Naive thymus-derived CD4-positive, alpha-beta T cell (primary cell): ENCODE measurements at places on chromosomes 3 and 15. TPM values are rescaled to one million over a fixed set of nuclear protein-coding genes. Genes with fewer than 3 reads are reported as not detected.

DNA sequence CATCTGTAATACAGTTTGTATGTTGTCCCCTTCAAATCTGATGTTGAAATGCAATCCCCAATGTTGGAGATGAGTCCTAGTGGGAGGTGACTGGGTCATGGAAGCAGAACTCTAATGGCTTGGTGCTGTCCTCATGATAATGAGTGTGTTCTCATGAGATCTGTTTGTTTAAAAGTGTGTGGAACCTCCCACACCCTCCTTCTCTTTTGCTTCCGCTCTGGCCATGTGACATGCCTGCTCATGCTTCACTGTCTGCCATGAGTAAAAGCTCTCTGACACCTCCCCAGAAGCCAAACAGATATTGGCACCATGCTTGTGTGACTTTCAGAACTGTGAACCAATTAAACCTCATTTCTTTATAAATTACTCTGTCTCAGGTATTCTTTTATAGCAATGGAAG, 794.0 kb upstream of the CFAP20DC start:
- H3K4me1 ChIP-seq = peaks cover 11% of the 10 kb centered on the region
- no peak for DNase-seq
- H3K27me3 ChIP-seq = no peaks in the 10 kb centered on the region

Gene GOLIM4
- 0.43 TPM for total RNA-seq

GRCh38 chr3:67109651-67110204, 111.6 kb downstream of the KBTBD8 start:
- no peak for DNase-seq
- no peaks in the 10 kb centered on the region for H3K36me3 ChIP-seq
- no peak overlapping the region for H3K4me3 ChIP-seq
- no peaks in the 10 kb centered on the region for H3K4me1 ChIP-seq

Gene CKMT1A
- total RNA-seq = not detected

DNA sequence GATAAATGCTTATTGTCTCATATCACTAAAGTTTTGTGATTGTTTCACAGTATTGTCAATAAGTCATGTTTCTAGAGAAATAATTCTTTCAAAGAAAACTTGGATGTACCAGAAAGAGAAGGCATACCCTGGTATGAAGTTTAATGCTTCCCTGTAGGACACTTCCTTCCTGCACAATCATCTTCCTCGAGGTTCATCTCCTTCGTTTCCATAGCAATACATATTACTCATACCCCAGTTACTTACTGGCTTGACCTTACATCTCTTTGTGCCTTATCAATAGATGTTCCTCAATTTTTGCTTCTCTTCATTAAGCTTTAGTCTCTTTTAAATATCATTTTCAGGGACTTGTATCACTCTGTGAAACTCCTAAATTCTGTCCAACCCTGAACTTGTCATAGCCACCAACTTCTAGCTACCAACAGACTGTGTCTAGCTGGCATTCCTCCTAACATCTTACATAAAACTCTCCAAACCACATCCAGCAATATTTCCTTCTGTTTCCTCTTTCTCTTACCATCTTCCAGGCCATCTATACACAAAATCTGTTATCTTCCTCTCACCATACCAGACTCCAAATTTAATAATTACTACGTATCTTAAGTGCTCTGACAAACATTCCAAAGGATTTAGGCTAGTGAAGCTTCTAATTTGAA, 134.3 kb downstream of the GADL1 start:
- DNase-seq = no peak
- no peaks in the 10 kb centered on the region for H3K36me3 ChIP-seq
- no peak overlapping the region for H3K4me3 ChIP-seq
- no peaks in the 10 kb centered on the region for H3K4me1 ChIP-seq

Gene TCF12
- 79.9 TPM for total RNA-seq

DNA sequence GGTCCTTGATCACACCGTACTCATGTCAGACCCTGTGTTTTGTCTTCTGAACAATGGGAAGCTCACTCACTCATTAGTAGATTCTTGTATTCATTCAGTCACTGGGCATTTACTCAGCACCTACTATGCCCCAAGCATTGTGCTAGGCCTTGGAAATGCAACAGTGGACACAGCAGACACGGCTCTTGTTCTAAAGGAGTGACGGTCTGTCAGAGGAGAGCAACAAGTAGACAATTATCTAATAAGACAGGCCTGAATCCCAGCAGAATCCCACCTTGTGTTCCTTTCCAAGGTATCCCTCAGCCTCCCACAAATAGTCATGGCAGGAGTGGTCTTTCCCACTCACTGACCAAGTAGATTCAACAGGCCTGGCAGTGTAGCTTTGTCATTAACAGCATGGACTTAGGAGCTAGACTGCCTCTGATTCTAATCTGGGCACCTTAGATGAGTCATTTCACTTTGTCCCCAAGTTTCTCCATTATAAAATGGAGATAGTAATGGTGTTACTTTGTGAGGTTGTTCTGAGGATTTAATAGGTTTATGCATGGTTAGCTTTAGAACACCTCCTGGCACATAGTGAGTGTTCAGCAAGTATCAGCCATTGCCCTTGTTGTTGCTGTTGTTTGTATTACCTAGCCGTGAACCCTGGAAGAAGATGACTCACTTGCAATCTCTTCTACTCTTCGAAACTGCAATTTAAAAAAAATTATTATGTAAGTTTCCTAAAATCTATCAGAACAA, 69.1 kb downstream of the SSUH2 start:
- H3K27ac ChIP-seq = no peak overlapping the region
- no peaks in the 10 kb centered on the region for H3K27me3 ChIP-seq

GRCh38 chr3:172713316-172713715, 2.4 kb upstream of the NCEH1 start:
- no peaks in the 10 kb centered on the region for H3K27me3 ChIP-seq
- DNase-seq = no peak
- no peaks in the 10 kb centered on the region for H3K36me3 ChIP-seq
- peaks cover 5% of the 10 kb centered on the region for H3K4me1 ChIP-seq
- no peak overlapping the region for H3K4me3 ChIP-seq

DNA sequence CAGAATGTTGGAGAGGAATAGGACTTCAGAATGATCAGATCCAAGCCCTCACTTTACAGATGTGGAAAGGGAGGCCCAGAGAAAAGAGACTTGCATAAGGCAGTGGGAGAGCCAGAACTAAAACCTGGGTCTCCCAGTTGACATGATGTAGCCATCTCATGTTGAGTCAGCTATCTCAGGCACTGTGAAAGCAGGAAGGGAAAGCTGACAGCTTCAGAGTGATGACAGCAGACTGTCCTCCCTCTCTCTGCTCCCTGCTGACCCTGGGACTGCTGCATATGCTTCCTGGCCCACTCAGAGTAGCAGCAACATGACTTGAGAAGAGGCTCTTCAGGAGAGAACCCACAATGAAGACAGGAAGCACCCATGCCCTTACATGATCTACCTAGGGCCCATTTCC, 14.7 kb downstream of the FHIT start:
- H3K27ac ChIP-seq = no peak overlapping the region
- no peaks in the 10 kb centered on the region for H3K4me1 ChIP-seq
- no peak for DNase-seq
- no peaks in the 10 kb centered on the region for H3K27me3 ChIP-seq
- H3K36me3 ChIP-seq = no peaks in the 10 kb centered on the region

GRCh38 chr3:123781138-123781537, 103.0 kb downstream of the MYLK start:
- H3K36me3 ChIP-seq = no peaks in the 10 kb centered on the region
- no peak overlapping the region for H3K4me3 ChIP-seq
- no peaks in the 10 kb centered on the region for H3K27me3 ChIP-seq
- DNase-seq = no peak
- H3K27ac ChIP-seq = no peak overlapping the region
- no peaks in the 10 kb centered on the region for H3K4me1 ChIP-seq

DNA sequence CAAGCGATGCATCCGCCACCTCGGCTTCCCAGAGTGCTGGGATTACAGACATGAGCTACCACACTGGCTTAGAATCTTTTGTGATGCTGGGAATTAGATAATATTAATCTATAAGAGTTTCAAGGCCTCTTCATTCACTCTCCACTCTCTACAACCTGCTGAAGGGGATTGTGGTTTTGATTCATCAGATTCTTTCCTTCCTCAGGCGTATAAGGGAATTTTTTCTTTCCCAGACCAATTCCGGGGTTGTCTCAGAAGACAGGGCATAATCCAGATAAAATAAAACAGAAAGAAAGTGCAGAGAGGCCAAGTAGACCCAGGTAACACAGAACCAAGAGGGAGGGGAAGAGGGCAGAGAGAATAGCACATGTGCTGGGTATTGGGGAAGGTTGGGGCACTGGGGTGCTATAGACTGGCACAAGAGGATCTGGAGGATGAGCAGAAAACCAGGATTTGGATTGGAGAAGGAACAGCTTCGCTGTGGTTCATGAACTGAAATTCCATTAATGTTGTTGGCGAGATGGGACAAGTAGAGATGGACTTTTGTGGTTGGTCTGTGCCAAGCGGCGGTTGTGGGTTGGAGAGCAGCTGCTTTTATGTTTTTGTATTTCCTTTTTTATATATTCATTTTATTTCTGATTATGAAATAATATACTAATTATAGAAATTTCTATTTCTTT, 12.8 kb downstream of the ARL6IP5 start:
- no peak for DNase-seq
- peaks cover 56% of the 10 kb centered on the region for H3K4me1 ChIP-seq
- H3K36me3 ChIP-seq = peaks cover 2% of the 10 kb centered on the region
- H3K4me3 ChIP-seq = no peak overlapping the region
- peak overlapping the region; percentile 67 for H3K27ac ChIP-seq

DNA sequence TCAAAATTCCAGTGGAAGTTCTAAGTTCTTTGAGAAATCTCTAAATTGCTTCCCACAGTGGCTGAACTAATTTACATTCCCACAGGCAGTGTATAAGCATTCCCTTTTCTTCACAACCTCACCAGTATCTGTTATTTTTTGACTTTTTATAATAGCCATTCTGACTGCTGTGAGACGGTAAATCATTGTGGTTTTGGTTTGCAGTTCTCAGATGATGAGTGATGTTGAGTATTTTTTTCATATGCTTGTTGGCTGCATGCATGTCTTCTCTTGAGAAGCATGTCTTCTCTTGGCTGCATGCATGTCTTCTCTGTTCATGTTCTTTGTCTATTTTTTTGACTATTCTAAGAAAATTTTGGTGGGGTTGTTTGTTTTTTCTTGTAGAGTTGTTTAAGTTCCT, 499.6 kb upstream of the CCDC54 start:
- no peak overlapping the region for H3K4me3 ChIP-seq
- DNase-seq = no peak
- H3K36me3 ChIP-seq = no peaks in the 10 kb centered on the region
- H3K4me1 ChIP-seq = no peaks in the 10 kb centered on the region
- H3K27me3 ChIP-seq = no peaks in the 10 kb centered on the region

GRCh38 chr15:60509470-60509869, 30.5 kb upstream of the ICE2 start:
- no peak for DNase-seq
- no peak overlapping the region for H3K4me3 ChIP-seq
- no peaks in the 10 kb centered on the region for H3K27me3 ChIP-seq
- no peak overlapping the region for H3K27ac ChIP-seq

Gene CLDN1
- total RNA-seq = not detected

GRCh38 chr15:100517846-100518245, 10.9 kb downstream of the CERS3 start:
- H3K36me3 ChIP-seq = no peaks in the 10 kb centered on the region
- H3K4me1 ChIP-seq = peaks cover 19% of the 10 kb centered on the region
- no peaks in the 10 kb centered on the region for H3K27me3 ChIP-seq
- H3K4me3 ChIP-seq = no peak overlapping the region
- no peak overlapping the region for H3K27ac ChIP-seq
- DNase-seq = no peak

Gene TEX55
- total RNA-seq = not detected

GRCh38 chr15:71757741-71758530, 52.4 kb upstream of the NR2E3 start:
- no peak for DNase-seq
- no peak overlapping the region for H3K4me3 ChIP-seq
- H3K27me3 ChIP-seq = no peaks in the 10 kb centered on the region
- no peak overlapping the region for H3K27ac ChIP-seq
- no peaks in the 10 kb centered on the region for H3K4me1 ChIP-seq
- H3K36me3 ChIP-seq = no peaks in the 10 kb centered on the region

Gene ZNF662
- total RNA-seq = 10.4 TPM

GRCh38 chr3:95586754-95587153, 1227.6 kb upstream of the EPHA6 start:
- no peaks in the 10 kb centered on the region for H3K27me3 ChIP-seq
- no peaks in the 10 kb centered on the region for H3K4me1 ChIP-seq
- no peak overlapping the region for H3K4me3 ChIP-seq
- H3K27ac ChIP-seq = no peak overlapping the region
- DNase-seq = no peak
- no peaks in the 10 kb centered on the region for H3K36me3 ChIP-seq

Gene GDPGP1
- total RNA-seq = 11.6 TPM

DNA sequence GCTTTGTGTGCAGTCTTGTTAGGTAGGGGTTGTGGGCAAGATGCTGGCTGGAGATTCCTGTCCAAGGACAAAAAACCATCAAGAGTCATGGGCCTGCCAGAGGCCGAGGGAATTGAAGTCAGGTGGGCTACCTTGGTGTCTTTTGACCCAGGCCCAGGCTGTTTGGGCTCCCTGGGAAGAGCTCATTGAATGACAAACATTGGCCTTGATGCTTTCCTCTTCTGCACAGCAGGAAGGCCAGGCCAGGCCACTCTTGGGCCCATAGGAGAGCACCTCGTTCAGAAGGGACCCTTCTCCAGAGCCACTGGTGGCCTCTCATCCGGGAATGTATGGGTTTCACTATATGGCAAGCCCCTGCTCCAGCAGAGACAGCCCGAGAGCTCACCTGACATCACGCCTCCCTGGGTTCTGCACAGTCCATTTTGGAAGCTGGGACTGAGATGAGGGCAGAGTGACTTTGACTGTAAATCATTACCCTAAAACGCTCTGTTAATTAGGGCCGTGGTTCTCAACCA, 169.1 kb downstream of the NSMCE3 start:
- no peaks in the 10 kb centered on the region for H3K27me3 ChIP-seq
- H3K27ac ChIP-seq = no peak overlapping the region
- H3K4me1 ChIP-seq = no peaks in the 10 kb centered on the region
- H3K4me3 ChIP-seq = no peak overlapping the region
- H3K36me3 ChIP-seq = peaks cover 90% of the 10 kb centered on the region

- H3K27me3 ChIP-seq = no peaks in the 10 kb centered on the region
- no peaks in the 10 kb centered on the region for H3K36me3 ChIP-seq
- H3K4me1 ChIP-seq = no peaks in the 10 kb centered on the region
- DNase-seq = no peak
- H3K27ac ChIP-seq = no peak overlapping the region
These were observed 7.0 kb upstream of the ACTC1 start for GRCh38 chr15:34802371-34802770.

DNA sequence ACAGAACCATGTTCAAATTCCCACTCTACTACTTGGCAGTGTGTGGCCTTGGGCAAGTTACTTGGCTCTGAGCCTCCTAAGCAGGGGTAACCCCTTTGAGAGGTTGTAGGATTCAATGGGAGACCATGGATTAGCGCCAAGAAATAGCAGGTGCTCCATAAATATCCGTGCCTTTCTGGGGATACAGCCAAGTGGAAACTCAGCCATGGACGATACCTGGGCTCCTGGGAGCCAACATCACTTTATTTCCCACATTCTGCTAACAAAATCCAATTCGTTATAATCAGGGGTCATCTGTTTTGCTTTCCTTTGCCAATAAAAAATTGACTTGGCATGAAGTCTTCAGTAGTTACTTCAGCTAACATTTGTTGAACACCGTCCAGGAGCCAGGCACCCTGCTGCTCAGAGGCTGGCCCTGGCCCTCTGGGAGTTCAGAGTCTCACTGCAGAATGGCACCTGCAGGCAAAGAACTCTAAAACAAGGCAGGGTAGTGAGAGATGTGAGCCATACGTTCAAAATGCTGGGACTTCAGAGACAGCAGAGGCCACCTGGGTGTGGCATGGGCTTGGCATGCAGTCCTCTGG, 42.3 kb downstream of the ZDHHC19 start:
- no peaks in the 10 kb centered on the region for H3K27me3 ChIP-seq
- no peaks in the 10 kb centered on the region for H3K36me3 ChIP-seq
- no peaks in the 10 kb centered on the region for H3K4me1 ChIP-seq
- H3K4me3 ChIP-seq = no peak overlapping the region
- H3K27ac ChIP-seq = no peak overlapping the region
- DNase-seq = no peak

Gene SLC28A2
- total RNA-seq = not detected
